T47D (cell line): ENCODE measurements at places on chromosomes 5 and 9.

DNA sequence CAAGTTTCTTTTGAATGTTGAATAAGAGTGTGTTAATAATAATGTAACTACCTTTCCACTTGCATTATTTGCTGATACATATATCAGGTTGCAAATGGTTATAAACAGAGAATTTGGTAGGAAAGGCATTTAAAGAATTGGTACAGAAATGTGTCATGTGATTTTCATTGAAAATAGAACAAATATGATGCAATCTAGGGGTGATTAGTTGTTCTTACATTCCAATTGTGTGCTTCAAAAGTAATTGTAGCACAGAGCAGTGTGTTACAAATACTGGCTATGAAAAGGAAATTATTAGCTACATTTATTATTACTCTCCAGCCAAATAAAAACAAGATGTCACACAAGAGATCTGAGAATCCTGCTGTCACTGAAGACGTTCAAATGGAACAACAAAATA lies 61.8 kb upstream of the PRDM9 start:
- DNase-seq, result no peak

- peak; percentile 77 for DNase-seq
Observed at GRCh38 chr9:126690431-126691051, 76.8 kb downstream of the LMX1B start.

GRCh38 chr5:33721491-33722200 lies 170.1 kb downstream of the ADAMTS12 start:
- DNase-seq, result no peak

DNA sequence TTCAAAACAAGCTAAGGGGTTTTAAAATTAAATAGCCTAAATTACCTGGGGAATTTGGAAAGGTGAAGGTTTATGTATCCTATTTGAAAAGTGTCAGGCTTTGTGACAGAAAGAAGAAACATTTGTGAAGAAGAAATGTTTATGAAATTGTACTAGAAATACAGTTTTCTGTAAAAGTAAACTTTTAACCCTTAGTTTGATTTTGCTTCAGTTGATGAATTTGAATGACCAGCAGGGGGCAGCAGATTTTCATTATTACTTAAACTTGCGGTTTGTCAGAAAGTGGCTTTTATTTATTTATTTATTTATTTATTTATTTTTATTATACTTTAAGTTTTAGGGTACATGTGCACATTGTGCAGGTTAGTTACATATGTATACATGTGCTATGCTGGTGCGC lies 58.1 kb downstream of the NNT start:
- no peak for DNase-seq

DNA sequence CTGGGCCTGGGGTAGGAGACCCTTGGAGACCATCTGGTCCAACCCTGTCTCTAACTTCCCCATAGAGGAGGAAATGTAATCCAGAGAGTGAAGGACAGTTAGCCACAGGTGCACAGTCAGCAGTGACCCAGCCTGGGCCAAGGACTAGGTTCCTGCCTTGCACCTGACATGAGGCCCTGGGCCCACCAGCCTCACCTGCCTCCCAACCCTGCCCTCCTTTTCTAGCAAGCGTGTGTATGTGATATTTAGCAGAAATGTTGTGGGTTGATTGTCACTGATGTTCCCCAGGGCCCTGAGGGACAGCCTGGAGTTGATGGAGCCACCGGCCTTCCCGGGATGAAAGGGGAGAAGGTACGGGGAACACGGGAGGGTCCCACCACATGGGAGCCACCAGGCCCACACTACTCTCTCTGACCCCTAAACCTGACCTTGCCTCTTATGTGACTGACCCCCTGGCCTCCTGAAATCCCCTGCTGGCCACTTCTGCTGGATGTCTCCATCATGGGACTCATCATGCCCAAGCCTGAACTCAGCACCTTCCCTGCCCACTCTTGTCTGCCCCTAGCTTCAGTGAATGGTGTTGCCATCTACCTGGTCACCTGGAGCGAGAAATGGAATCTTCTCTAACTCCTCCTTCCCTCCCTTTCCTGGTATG lies 79.2 kb upstream of the TGFBR1 start:
- no peak for DNase-seq

GRCh38 chr9:127185931-127186781 lies 63.7 kb upstream of the ANGPTL2 start:
- no peak for DNase-seq

GRCh38 chr5:180640611-180640860 lies 8.9 kb downstream of the FLT4 start:
- DNase-seq, result no peak

DNA sequence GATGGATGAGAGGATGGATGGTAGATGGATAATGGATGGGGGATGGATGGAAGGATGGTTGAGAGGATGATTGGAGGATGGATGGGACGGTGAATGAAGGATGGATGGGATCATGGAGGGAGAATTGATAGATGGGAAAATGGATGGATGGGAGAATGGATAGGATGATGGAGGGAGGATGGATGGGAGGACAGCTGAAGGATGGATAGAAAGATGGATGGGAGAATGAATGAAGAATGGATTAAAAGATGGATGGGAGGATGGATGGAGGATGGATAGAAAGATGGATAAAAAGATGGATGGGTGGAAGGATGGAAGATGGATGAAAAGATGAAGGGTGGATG lies 218.3 kb upstream of the IER5L start:
- DNase-seq, result no peak

DNA sequence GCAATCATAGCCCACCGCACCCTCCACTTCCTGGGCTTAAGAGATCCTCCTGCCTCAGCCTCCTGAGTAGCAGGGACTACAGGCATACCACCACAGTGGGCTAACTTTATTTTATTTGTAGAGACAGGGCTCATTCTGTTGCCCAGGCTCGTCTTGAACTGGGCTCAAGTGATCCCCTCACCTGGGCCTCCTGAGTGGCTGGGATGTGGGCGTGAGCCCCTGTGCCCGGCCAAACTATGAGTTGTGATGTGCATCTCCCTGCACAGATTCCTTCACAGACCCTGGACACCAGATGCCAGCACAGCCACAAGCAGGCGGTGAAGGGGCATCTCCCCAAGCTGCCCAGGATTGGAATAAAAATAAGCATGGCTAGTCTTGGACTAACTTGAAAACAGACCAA lies 244.9 kb upstream of the IRX1 start:
- no peak for DNase-seq

GRCh38 chr5:143495110-143495509 lies 91.6 kb upstream of the NR3C1 start:
- DNase-seq, result peak; percentile 25

GRCh38 chr5:158915216-158915615 lies 184.5 kb downstream of the EBF1 start:
- no peak for DNase-seq

- DNase-seq, result no peak
Observed at GRCh38 chr5:152601806-152602732, 197.0 kb upstream of the NMUR2 start.

DNA sequence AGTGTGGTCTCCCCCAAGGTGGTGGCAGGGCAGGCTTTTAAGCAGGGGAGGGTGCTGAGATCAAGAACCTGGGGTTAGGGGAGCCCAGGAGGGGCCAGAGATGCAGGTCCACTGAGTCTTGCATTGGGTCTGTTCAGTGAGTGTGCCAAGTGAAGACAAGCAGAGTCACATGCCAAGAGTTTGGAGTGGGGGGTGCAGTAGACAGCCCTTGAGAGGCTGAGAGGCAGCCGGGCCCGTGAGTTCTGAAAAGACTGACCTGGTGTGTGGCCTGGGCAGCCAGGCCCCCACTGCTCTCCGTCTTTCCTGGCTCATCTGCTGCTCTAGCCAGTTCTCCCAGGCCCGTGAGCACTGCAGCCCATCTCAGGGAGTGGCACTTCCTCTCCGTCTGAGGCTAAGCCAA lies 120.0 kb downstream of the DAB2IP start:
- DNase-seq, result no peak

DNA sequence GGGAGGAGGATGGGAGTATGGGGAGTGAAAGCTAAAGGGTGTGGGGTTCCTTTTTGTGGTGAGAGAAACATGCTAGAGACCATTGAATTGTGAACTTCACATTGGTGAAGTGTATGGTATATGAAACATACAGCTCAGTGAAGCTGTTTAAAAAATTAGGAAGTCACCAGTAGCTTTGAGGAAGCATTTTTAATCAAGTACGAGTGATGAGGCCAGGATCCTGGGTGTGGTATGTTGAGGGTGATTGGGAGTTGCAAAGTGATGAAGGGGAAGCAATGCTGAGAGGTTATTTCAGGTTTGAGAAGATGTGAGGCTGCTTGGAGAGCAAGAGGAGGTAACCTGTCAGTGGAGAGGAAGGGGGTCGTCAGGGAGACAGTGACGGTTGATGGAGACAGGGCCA lies 22.7 kb upstream of the CLK4 start:
- DNase-seq, result no peak

- peak; percentile 94 for DNase-seq
Observed at GRCh38 chr5:1633605-1634336, 110.0 kb upstream of the LPCAT1 start.

- no peak for DNase-seq
Observed at GRCh38 chr9:109812818-109813281, 32.9 kb downstream of the PALM2AKAP2 start.

DNA sequence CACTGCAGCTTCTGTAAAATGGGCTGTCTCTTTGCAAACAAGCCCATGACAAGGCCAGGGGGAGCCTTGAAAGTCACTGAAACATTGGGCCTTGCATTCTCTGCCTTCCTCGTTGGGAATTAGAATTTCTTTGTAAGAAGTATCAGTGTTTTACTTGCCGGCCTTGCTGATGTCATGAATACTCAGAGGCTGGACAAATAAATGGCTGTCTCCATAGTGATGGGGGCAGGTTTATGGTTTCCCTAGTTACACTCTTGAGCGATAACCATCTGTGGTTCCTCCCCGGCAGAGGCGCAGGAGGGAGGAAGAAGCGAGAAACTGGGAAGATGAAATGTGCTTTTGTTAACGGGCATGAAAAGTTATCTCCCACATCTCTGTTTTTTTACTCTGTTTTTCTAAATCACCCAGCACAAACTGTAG lies 272.7 kb upstream of the PANK3 start:
- no peak for DNase-seq

GRCh38 chr9:89866701-89867100 lies 261.9 kb downstream of the GADD45G start:
- DNase-seq, result no peak

- no peak for DNase-seq
Observed at GRCh38 chr5:112250551-112250950, 168.5 kb downstream of the EPB41L4A start.

GRCh38 chr5:176646707-176647029 lies 616 bp upstream of the TSPAN17 start:
- DNase-seq, result no peak

DNA sequence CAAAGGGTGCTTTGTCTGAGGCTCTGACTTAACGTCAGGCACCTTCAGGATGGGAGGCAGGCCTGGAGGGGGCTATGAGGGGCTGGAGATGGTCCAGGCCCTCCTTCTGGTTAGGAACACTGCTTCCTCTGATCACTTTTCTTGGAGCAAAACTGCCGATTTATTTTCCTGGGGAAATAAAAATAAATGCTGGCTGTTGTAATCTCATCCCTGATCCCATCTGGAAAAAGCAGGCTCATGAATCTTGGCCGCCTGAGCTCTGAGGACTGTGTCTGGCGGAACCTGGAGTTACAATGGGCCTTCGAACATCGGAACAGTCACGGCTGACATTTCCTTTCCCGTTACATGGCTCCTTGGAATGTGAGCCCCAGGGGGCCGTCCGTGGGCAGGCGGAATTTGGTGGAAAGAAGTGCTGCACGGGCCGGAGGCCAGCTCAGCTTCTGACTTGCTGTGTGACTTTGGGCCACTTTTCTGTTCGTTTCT lies 157.8 kb downstream of the RGS3 start:
- no peak for DNase-seq

DNA sequence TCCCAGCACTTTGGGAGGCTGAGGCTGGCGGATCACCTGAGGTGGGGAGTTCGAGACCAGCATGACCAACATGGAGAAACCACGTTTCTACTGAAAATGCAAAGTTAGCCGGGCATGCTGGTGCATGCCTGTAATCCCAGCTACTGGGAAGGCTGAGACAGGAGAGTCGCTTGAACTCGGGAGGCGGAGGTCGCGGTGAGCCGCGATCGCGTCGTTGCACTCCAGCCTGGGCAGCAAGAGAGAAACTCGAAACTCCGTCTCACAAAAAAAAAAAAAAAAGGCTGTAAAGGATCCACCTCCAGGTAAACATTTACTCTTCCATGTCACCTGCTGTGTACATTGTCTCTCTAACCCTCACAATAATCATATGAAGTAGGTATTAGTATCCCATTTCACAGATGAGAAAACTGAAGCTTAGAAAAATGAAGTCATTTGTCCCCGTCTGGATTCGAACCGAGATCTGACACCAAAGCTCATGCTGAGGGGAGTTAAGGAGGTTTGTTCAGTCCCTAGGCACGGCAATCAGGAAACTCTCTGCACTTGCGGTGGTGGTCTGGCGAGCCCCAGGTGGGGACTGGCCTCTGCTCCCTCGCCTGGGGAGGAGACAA lies 494 bp upstream of the DOCK2 start:
- no peak for DNase-seq

DNA sequence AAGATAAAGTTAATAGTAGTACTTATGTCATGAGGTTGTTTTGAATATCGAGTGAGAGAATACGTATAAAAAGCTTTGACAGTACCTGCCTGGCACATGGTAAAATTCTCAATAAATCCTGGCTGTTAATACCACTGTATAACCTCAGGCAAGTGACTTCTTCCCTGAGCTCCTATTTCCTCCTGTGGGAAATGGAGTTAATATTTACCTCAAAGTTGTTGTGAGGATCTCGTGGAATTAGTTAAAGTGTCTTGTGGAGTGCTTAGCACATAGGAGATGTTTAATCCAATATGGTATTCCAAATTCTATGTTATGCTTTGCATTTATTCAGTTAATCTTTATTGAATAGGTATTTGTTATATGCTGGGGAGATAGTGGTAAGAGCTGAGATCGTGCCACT lies 18.5 kb downstream of the FOCAD start:
- DNase-seq, result no peak

GRCh38 chr5:95923918-95924544 lies 37.6 kb downstream of the ELL2 start:
- DNase-seq, result no peak

DNA sequence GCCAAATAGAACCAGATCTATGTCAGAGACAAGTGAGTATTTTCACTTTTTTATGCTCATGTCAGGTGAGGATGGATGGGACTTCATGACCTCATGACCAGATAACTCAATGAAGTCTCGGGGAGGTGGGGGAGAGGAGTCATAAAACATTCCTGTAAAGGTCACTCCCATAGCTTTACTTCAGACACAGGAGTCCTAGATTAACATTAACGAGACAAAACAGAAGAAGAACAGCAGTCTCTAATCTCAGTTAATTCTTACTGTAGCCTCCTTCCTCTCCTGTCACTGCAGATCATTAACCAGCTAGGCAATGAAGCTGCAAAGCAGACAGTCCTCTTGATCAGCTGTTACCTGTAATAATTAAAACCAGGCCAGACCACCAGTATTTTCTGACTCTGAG lies 11.2 kb downstream of the CRHBP start:
- DNase-seq, result no peak

GRCh38 chr5:89851911-89852310 lies 557.6 kb downstream of the CETN3 start:
- DNase-seq, result no peak

DNA sequence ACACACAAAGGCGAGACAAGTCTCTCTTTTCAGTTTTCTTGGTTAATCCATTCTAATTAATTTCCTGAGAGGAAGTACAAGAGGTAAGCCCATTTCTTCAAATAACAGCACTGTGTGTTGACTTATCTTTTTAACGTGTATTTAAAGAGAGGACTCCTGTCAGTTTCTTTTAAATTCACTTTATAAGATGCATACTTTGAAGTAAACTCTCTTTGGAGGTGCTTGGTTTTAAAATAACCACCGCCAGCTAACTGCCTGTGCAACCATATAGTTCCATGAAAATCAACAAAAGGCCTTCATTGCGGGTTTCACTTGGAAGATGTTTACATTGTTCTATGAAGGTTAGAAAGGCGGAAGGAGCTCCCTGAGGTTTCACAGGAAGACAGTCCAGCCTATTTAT lies 13.1 kb upstream of the SERINC5 start:
- DNase-seq, result no peak
